ENCODE measurements at places on chromosomes 5 and 9. TPM values are rescaled to one million over a fixed set of nuclear protein-coding genes. Genes with fewer than 3 reads are reported as not detected.

DNA sequence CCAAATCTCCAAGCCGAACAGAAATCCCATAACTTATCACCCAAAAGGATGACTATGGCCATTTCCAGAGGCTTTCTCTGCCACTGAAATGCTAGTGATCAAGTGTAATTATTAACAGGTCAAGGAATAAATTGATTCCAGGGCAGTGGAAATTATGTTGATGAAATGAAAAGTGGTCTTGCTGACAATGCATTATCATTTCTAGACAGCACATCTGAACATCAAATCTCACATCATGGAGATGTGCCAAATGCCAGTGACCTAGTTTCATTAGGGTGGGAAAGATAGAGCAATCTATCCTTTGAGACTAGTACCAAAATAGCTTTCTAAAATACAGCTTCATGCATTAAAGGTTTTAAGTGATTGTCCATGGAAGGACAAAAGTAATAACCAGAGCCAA lies 86.1 kb downstream of the AUH start:
- DNase-seq, result no peak
- no peaks in the 10 kb centered on the region for H3K27me3 ChIP-seq
- no peak overlapping the region for H3K4me3 ChIP-seq
- H3K27ac ChIP-seq, result no peak overlapping the region
- peaks cover 9% of the 10 kb centered on the region for H3K36me3 ChIP-seq

DNA sequence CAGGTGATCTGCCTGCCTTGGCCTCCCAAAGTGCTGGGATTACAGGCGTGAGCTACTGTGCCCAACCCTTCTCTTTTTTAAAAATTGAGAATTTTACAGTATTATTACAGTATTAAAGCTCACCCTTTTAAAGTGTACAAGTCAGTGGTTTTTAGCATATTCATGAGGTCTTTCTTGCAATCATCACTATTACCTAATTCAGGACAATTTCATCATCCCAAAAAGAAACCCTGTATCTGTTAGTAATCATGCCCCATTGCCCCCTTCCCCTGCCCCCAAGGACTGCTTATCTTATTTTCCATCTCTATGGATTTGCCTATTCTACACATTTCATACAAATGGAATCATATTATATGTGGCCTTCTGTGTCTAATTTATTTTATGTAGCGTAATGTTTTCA lies 22.6 kb upstream of the MEGF9 start:
- peaks cover 3% of the 10 kb centered on the region for H3K4me1 ChIP-seq
- H3K27ac ChIP-seq, result no peak overlapping the region
- no peaks in the 10 kb centered on the region for H3K27me3 ChIP-seq
- no peak overlapping the region for H3K4me3 ChIP-seq
- no peak for DNase-seq

The RNF208 gene
- total RNA-seq, result 2.7 TPM

DNA sequence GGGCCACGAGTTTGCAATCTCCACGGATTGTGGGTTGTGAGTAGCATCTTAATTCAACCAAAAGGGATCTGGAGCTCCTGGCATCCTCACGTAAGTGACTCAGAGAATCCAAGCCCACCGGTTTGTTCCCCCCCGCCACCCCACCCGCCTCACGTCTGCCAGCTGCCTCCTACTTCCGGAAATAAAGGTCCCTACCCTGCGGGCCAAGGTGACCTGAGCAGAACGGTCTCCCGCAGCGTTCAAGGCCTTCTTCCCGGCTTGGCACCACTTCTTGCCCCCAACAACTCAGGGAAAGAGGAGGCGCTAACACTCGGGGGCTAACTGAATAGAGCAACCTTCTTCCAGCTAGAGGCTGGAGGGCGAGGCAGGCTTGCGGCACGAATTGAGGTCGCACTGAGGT lies 8.8 kb upstream of the GPRIN1 start:
- H3K4me1 ChIP-seq, result peaks cover 9% of the 10 kb centered on the region
- H3K27me3 ChIP-seq, result peaks cover 66% of the 10 kb centered on the region
- no peak overlapping the region for H3K4me3 ChIP-seq
- H3K27ac ChIP-seq, result no peak overlapping the region
- DNase-seq, result no peak
- no peaks in the 10 kb centered on the region for H3K36me3 ChIP-seq

The ECM2 gene
- not detected for total RNA-seq

Measured in activated CD4-positive, alpha-beta T cell treated with anti-CD3 and anti-CD28 coated beads, Interleukin-2, amount 10 ng/mL, durations not matched to agents 7 days and 5 days (primary cell).